Activated CD4-positive, CD25-positive, alpha-beta regulatory T cell treated with anti-CD3 and anti-CD28 coated beads, Interleukin-2, amount 50 U/mL, for 72 hours (primary cell): ENCODE measurements at places on chromosomes 13 and 19.

- DNase-seq, result no peak
These were observed 8.7 kb downstream of the GPI start for GRCh38 chr19:34373601-34374288.

DNA sequence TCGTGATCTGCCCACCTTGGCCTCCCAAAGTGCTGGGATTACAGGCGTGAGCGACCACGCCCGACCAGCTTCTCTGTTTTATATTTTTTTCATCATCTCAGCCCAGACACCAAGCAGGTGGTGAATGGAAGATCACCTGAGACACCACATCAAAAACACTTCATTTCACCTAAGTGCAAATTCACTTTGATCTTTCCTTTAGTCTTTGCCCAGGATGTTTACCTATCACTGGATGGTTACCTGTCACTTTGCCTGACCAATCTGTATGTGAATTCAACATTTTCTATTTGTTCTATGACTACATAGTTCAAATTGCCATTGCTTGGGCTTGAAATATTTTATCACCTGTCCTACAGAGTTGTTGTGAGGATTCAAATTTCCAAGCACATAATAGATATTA, 65.7 kb downstream of the PAN3 start:
- DNase-seq, result no peak

GRCh38 chr19:47435196-47435595, 15.9 kb upstream of the MEIS3 start:
- DNase-seq, result no peak

DNA sequence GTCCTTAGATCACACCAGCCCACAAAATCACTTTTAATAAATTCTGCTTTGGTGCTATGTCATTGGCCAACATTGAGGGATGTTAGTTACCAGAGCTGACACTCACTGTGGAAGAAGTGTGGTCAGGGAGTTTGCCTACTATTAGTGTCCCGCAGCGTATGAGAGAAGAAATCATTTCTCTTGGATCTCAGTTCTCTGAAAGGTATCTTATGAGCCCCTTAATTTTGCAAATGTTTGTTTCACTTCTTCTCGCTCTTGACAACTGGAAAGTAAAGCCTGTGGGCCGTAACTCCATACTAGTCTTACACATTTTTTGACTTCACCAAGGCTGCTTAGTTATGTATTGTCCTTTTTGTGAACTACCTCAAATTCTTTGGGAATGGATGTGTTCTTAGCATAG, 80.9 kb downstream of the FLT1 start:
- DNase-seq, result no peak

DNA sequence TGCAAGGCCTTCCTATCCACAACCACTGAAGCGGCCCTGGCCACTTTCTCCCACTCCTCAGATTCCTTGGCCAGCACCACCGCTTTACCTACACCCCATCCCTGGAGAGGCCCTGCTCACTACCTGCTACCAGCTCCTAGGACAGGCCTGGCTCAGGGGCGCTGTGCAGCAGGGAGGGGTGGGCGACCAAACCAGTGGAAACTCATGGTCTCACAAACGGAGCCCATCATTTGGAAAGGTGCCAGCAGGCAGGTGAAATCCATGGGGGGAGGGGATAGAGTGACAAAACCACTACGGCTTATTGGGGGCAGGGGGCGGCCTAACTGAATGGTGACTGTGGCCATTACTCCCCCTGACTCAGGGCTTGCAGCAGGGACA, 27.6 kb downstream of the C19orf47 start:
- DNase-seq, result no peak

DNA sequence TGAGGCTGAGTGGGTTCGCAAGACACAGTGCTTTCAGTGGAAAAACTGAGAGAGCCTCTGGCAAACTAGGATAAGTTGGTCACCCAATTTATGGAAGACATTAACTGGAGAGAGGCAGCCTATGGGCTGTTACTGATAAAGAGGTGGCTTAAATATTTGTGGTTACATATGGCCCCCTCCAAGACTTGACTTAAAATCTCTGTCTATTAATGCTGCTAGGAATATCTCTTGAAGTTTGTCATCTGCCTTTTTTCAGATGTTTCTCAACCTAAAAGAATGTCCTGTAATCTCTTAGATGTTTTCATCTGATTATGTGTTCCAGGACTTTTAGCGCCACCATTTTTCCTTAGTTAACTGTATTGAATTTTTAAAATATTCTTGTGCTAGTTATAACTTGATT, 54.6 kb downstream of the NAA16 start:
- DNase-seq, result no peak

DNA sequence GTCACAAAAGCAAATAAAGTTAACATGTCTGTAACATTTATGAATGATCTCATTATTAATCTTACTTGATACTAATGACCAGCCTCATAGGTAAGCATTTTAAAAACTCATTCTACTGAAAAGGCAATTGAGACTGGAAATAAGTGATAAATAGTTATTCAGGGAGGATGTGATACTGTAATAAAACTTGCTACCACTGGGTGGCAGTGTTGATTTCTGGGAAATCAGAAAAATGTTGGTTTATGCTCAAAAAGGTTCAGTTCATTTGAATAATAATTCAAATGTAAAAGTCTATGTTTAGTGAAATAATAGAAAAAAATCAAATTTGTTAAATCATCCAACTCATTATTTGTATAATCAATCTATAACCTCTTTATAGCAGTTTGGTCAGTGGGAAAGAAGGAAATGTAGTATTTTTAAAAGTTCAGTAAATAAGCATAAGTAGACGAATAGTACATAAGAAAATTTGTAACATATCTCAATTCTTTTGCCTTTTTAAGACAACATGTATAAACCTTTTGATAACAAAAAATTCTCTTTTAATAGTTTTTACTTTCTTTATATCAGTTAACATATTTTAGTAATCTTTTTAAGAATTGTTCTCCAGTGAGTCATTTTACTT, 9.6 kb downstream of the ABHD13 start:
- DNase-seq, result no peak

- no peak for DNase-seq
These were observed 15.2 kb downstream of the ERFL start for GRCh38 chr19:41912899-41913537.

GRCh38 chr19:15045506-15045905, 3.8 kb upstream of the CASP14 start:
- DNase-seq, result no peak

DNA sequence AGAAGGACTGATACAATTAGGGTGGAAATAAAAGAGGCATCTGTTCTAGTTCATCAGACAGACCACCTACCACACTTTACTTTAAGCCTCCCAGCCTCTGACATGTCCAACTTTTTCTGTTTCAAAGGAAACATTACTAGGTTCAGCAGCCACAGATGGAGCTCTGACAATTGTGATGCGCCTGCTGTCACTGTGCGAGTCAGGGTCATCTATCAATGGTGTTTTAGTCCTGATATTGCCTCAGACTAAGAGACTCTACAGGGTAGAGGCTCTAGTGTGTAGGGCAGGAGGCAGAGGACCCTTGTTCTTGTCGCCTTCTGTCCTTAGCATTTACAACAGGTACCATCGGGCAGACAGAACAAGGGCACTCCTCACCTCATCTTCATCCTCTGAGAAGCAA, 685.0 kb upstream of the SGCG start:
- no peak for DNase-seq

GRCh38 chr19:18493440-18494266, 28.2 kb downstream of the ELL start:
- DNase-seq, result no peak

DNA sequence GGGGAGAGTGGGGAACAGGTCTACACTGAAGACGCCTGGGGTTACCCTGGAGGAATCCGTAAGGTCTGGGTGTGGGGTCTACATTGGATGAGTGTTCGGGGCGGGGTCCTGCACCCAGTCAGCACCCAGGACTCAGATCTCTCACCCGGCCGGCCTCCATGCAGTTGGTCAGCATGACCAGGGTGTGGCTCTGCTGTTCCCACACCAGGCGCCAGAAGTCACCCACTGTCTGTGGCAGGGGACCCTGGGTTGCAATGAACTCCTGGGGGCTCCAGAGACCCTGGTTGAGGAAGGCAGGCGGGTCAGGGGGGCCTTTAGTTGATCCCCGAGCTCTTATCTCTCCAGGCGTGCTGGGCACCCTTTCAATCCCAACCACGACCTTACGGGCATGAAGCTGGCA, 6.0 kb upstream of the SYT5 start:
- DNase-seq, result no peak

GRCh38 chr19:39363901-39364457, 21.8 kb downstream of the SAMD4B start:
- DNase-seq, result no peak

- peak; percentile 63 for DNase-seq
These were observed 40.5 kb downstream of the USP12 start for GRCh38 chr13:27130979-27131623.

DNA sequence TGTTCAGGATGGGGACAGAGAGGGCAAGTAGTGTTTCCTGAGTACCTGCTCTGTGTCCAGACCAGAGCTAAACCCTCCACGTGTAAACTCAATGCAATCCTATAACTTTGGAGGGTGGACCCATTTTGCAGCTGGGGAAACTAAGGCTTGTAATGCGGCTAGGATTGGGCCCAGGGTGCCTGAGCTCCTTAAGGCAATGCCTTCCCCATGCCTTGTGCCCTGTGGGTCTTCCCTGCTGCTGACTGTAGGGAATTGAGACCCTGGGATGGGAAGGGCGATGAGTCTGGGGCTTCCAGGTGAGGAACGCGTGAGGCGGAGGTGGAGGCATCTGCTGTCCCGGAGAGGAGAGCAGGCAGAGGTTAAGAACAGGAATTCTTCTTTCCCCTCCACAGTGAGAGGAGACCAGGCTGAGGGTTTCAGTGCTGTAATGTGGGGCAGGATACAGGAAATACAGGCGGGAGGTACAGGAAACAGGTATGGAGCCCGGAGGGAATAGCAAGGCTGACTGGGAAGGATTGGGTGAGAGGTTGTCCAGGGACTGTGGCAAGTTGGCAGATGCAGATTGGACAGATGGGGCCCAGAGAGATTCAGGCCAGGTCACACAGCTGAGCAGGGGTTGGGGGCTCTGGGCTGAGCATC, 19.2 kb downstream of the SLC27A1 start:
- DNase-seq, result no peak

- no peak for DNase-seq
These were observed 423 bp downstream of the KLK8 start for GRCh38 chr19:51000981-51001380.

DNA sequence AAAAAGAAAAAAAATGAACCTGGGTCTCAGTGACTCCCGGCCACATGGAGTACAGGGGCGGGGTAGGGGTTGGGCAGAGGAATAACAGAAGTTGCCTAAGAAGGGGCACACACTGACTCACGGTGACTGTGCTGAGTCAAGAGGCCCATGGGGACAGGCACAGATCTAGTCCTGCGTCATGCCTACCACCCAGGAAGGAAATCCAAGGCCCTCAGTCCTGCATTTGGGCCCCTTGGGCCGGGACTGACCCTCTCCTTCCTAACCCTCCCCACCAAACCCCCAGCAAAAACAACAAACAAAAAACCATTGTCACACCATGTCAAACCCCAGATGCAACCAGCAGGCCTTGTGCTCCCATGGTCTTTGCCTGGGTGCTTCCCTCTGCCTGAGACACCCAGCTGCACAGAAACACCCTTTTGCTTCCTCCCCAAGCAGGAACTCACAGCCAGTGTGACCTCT, 9.6 kb upstream of the NOTCH3 start:
- DNase-seq, result no peak

- DNase-seq, result no peak
These were observed 19.9 kb downstream of the IFNL3 start for GRCh38 chr19:39224910-39225309.

GRCh38 chr19:3983936-3984583, 1.2 kb downstream of the EEF2 start:
- DNase-seq, result no peak

DNA sequence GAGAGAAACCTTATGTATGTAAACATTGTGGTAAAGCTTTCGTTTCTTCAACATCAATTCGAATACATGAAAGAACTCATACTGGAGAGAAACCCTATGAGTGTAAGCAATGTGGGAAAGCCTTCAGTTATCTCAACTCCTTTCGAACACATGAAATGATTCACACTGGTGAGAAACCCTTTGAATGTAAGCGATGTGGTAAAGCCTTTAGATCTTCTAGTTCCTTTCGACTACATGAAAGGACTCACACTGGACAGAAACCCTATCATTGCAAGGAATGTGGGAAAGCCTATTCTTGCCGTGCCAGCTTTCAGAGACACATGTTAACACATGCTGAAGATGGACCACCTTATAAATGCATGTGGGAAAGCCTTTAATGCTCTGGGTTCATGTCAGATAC, 24.7 kb downstream of the ZNF136 start:
- DNase-seq, result no peak

GRCh38 chr19:2611483-2612464, 90.7 kb downstream of the GNG7 start:
- no peak for DNase-seq

- no peak for DNase-seq
These were observed 4.1 kb downstream of the MAB21L1 start for GRCh38 chr13:35472323-35472881.

- DNase-seq, result no peak
These were observed 19.7 kb downstream of the ZFR2 start for GRCh38 chr19:3849092-3849491.

DNA sequence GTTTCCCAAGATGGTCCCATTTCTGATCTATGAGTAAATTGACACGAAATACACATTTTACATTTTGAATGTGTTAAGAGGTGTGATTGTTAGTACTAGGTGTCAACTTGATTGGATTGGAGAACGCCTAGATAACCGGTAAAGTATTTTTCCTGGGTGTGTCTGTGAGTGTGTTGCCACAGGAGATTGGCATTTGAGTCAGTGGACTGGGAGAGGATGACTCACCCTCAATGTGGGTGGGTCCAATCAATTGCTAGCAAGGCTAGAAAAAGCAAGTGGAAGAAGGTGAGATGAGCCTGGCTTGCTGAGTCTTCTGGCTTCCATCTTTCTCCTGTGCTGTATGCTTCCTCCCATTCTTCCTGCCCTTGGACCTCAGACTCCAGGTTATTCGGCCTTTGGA, 960.7 kb upstream of the PCDH9 start:
- DNase-seq, result no peak

DNA sequence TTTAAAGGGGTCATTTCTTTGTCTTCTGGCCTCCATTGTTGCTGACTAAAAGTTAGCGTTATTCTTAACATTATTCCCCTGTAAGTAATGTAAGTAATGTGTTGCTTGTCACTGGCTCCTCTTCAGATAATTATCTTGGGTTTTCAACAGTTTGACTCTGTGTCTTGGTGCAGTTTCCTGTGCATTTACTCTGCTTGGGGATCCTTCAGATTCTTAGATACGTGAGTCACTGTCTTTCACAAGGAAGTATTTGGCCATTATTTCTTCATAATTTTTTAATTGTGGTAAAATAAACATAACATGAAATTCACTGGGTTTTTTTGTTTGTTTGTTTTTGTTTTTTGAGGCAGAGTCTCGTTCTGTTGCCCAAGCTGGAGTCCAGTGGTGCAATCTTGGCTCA, 13.5 kb upstream of the OR7D2 start:
- no peak for DNase-seq

- DNase-seq, result no peak
These were observed 4.9 kb downstream of the GSX1 start for GRCh38 chr13:27797228-27797624.

- no peak for DNase-seq
These were observed 3.1 kb upstream of the C13orf46 start for GRCh38 chr13:113976711-113977684.

- no peak for DNase-seq
These were observed 5.8 kb downstream of the MLLT1 start for GRCh38 chr19:6273701-6274601.
